ENCODE measurements at places on chromosomes 7 and 10.

- DNase-seq, result no peak
These were observed 26.2 kb downstream of the GRID1 start for GRCh38 chr10:86340176-86340990.

DNA sequence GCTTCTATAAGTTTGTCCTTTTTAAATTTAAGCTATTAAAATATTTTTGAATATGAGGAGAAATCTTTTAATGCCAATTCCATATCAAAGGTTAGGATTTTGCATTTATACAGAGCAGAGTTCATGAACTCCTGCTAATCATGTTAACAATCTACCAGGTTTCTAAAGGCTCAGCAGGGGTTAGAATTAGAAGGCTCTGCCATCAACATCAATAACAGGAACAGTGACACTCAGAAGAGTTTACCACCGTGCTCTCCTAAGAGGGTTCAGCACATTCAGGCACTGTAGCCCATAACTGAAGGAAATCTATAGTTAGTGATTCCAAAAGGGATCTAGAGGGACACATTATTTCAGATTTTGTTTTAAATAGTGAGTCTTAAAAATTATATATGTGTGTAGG is 100.1 kb downstream of the HOXA1 start:
- no peak for DNase-seq

- no peak for DNase-seq
These were observed 13.1 kb upstream of the SGMS1 start for GRCh38 chr10:50636618-50637579.

- no peak for DNase-seq
These were observed 498.3 kb downstream of the CCSER2 start for GRCh38 chr10:84826704-84827103.

- DNase-seq, result no peak
These were observed 209.4 kb downstream of the POU6F2 start for GRCh38 chr7:39187130-39187529.

- DNase-seq, result no peak
These were observed 111.7 kb upstream of the PLXNA4 start for GRCh38 chr7:132687981-132688383.

DNA sequence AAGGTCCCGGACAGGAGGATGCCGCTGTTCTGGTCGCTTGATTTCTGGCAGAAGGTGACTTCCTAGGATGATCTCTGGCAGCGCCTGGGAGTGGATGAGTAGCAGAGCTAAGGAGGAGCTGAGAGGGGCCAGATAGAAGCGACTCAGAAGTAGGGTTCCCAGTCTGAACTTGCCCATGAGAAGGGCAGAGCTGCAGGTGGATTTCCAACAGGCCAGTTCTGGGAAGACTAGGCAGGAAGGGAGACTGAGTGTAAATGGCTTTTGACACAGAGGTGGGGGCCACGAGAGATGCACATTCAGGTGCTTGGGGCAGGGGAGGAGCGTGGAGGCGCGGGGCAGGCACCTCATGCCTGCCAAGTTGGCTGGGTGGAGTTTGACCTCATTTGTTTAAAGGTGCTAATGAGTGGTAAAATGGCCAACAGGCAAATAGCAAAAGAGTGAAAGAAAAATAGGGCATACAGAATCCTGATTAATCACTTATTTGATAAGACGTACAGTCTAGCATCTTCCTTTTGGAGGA is 58.8 kb downstream of the SHH start:
- DNase-seq, result no peak

DNA sequence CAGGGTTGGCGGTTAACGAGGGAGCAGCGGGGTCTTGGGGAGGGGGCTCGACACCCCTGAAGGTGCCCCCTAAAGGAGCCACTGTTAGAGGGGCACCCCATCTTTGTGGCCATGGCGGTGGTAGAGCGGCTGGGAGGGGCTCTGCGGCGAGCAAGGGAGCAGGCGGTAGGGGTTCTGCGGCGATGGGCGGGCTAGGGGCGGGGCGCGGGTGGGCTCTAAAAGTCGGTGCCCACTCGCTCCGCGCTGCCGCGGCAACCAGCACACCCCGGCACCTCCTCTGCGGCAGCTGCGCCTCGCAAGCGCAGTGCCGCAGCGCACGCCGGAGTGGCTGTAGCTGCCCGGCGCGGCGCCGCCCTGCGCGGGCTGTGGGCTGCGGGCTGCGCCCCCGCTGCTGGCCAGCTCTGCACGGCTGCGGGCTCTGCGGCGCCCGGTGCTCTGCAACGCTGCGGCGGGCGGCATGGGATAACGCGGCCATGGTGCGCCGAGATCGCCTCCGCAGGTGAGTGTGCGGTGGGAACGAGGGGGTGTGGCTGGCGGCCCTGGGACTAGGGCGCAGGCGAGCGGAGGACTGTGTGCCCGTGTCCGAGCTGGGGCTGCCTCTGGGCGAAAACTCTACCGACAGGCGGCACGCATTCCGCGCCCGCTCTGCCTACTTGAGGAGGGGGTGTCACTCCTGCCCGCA is at the start of gene MEST:
MEST (plus strand) TSS at position 245 of the 682 bp plus-strand sequence; CDS start at position 474, 229 bp downstream.
- DNase-seq, result no peak

- DNase-seq, result no peak
These were observed 401.3 kb downstream of the DNAJB6 start for GRCh38 chr7:157738066-157738460.

- DNase-seq, result no peak
These were observed 387.9 kb downstream of the TCERG1L start for GRCh38 chr10:130923596-130923995.

GRCh38 chr10:11610166-11610825 is 1.2 kb downstream of the USP6NL start:
- DNase-seq, result no peak

DNA sequence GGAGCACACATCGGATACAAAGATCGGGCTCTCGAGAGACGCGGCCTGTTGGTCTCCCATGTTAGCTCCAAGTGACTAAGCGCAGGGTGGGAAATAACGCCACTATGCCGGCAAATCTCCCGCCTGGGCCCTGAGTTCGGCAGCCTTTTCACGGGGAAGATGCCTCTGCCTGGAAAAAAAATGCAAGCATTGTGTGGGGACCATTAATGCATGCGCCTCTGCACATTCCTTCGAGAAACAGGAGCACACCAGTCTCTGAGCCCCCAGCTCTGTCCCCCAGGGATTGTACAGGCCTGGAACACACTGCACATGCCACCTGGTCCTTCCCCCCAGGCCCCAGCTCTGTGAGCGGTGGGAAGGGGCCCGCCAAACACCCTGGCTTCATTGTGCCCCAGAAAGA is 44.1 kb downstream of the FBXW4 start:
- DNase-seq, result no peak

DNA sequence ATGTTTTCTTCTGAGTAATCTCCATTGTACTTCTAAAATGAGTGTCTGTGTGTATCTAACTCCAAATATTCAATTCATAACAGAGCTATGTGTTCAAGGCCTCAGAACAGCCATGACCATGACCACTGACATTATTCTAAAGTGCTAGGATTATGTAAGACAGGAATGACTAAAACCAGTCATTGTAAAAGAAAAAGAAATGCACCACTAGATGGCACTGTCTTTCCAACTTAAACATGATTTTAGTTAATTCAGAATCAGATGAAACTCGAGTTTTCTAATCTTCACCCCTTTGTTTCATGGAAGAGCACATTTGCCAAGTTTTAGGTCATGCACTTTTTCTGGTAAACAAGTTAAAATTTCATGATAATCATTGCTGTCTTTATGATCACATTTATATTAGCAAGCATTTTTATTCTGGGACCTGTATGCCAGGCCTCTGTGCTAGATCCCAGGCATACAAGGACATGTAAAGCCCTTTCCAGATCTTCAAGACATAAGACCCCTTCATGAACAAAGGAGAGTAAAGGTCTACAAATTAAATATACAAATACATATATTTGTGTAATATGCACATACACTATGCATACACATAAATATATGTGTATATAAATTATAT is 26.1 kb upstream of the RSU1 start:
- DNase-seq, result peak; percentile 69

- DNase-seq, result no peak
These were observed 705.1 kb downstream of the SUGCT start for GRCh38 chr7:40839881-40840280.

DNA sequence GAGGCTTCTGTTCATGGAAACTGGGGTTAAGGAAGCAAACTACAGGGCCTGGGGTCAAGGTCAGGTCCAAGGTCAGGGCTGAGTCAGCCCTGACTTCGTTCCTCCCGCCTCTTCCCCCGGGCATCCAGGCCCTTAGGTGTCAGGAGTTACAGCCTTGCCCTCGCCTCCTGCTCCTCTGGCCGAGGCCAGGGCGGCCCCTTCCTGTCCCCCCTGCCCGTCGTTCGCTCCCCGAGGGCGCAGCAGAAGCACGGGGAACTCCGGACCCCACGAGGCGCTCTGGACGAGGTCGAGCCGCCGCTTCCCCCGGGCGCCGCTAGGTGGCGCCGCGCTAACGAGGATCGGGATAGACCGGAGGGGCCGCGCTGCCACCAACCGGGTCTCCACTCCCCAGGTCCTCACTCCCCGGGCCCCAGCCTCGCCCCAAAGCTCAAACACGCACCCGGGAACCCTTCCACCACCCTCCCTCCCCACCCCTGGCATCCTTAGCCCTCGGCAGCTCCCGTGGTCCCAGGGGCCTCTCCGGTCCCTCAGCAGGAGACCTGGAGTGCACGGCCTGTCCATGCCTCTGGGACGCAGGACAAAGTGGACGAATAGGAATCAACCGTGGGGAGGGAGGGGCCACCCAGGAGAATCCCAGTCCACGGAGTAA is 59.2 kb upstream of the MYL10 start:
- no peak for DNase-seq

- peak; percentile 88 for DNase-seq
These were observed 149.1 kb upstream of the PRKCQ start for GRCh38 chr10:6729071-6729774.

- no peak for DNase-seq
These were observed 83.3 kb downstream of the CUL2 start for GRCh38 chr10:35006836-35007235.

GRCh38 chr7:132793474-132793873 is 217.2 kb upstream of the PLXNA4 start:
- no peak for DNase-seq

- DNase-seq, result no peak
These were observed 39.7 kb downstream of the ARID5B start for GRCh38 chr10:61941202-61941681.

GRCh38 chr10:119770928-119771327 is 45.1 kb downstream of the INPP5F start:
- DNase-seq, result no peak

DNA sequence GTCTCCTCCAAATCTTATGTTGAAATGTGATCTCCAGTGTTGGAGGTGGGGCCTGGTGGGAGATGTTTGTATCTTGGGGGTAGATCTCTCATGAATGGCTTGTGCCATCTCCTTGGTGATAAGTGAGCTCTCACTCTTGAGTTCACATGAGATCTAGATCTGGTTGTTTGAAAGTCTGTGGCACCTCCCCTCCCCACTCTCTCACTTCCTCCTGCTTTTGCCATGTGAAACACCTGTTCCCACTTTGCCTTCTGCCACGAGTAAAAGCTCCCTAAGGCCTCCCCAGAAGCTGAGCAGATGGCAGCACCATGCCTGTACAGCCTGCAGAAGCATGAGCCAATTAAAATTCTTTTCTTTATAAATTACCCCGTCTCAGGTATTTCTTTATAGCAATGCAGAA is 23.5 kb downstream of the TMEM229A start:
- DNase-seq, result no peak

- DNase-seq, result no peak
These were observed 57.8 kb downstream of the SKIDA1 start for GRCh38 chr10:21467633-21468032.

DNA sequence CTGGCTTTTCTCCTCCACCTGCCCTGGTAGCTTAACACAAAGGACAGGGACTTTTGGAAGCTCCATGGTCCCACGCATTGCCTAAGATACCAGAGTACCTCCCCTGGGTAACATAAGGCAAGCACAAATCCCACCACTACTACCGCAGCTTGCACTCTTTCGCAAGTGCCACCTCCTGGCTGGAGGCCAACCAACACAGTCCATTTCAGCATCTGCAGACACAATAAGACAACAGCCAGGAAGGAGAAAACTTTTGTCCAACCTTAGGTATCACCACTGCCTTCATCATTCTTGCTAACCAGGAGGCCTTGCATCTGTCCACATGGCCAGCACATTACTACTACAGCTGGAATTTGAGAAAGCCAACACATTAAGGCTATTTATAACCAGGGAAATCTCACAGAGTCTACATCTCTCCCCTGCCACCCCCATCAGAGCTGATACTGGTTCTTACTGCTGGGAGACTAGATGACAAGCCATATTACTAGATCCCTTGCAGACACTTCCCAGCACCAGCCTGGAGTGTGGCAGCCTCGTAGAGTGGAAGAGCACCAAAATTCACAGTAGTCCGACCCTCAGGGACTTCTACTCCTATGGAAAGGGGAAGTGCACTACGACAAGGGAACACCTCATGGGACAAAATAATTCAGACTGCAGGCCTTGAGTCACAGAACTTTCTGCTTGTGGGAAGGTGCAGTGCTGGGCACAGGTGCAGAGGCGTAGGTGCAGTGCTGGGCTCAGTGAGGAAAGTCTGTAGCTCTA is 39.8 kb upstream of the CDK13 start:
- peak; percentile 24 for DNase-seq

DNA sequence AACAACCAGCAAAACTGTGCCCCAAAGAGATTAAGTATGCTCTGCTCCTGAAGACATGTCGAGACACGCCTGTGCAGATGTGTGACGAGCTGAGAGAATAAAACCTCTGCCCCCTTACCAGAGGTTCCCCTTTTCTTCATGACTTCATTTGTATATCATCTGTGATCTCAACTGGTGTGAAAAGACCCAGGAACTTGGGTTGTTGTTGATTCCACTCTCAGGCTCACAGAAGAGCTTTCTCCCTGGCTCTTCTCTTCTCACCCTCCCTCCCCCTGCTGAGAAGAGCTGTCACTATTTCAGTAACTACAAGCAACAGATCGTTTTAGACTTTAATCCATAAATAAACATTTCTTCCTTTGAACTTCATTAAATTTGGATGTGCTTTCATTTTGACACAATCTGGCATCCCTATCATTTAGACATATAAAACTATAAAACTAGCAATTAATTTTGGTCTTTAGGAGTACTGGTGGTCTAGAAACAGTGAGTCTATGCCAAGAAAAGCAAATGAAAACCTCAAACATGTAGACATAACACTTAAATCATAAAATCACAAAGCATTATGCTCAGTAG is 179.3 kb upstream of the FZD8 start:
- DNase-seq, result no peak

GRCh38 chr7:107463139-107464078 is 6.4 kb upstream of the GPR22 start:
- peak; percentile 48 for DNase-seq
